ENCODE measurements at places on chromosomes 3 and 15.

DNA sequence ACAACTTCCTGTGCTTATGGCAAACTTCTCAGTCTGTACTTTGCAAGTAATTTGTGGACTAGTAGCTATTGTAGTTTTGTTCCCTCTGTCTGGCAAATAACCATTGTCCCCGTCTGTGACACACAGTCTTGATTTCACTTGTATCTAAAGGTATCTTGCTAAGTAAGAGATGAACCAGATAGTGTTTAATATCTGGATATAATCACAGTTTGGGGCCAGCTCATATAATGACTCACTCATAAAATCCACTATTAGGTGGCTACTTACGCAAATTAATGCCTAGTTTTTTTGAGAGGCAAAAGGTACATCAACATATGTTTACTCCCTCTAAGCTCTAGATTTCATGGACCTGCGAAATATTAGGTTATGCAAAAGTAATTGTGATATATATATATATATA, 30.4 kb downstream of the VGLL3 start:
- DNase-seq = no peak

DNA sequence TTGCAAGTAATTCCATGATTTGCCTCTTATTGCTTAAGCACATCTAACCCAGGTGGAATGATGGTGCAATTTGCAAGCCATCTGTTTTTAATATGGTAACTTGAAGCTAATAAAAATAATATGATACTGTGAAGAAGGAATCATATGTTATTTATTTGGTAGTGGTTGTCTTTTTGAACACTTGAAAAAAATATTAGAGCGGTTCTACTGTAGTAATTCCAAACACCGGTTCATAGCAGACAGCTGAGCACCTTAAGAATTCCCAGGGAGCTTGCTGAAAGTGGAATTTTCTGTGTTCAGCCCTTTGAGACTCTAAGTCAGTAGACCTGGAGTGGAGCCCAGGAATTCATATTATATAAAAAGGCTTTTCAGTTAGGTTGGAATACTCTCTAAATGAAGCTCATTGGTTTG, 687.4 kb downstream of the EDEM1 start:
- DNase-seq = no peak

DNA sequence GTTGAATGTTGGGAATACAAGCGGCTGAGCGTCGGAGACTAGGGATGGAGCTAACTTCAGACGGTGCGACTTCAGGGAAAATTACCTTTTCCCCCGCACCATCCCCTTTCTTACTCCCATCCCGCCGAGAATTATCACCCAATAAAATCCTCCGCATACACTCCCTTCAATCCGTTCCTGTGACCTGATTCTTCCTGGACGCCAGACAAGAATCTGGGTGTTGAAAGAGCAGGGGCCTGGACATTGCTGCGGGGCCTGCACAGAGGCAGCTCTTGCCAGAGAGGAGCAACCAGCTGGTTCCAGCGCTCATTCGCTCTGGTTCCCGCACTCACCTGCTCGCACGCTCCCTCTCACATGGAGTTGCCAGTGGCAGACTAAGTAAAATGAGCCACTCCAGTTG, 241.9 kb downstream of the ALCAM start:
- DNase-seq = no peak

- no peak for DNase-seq
These were observed 254.3 kb downstream of the TLE3 start for GRCh38 chr15:69843276-69843899.

DNA sequence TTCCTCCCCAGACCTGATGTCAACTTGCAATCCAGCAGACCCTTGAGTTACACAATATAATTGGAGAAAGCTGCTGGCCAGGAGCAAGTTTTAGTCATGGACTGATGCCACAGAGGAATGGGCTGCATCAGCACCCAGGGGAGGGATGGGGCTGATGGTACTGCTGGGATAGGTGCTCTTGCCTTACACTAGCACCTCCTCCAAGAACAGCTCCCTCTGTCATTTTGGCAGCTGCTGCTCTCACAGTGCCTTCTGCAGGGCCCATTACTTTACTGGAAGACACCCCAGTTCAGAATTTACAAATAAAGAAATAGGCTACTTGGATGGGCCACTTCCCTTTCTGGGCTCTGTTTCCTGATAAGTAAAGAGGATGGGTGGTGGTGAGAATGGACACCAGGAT, 85.3 kb upstream of the RORA start:
- DNase-seq = no peak

GRCh38 chr3:63864965-63865327, 1.3 kb downstream of the ATXN7 start:
- no peak for DNase-seq

DNA sequence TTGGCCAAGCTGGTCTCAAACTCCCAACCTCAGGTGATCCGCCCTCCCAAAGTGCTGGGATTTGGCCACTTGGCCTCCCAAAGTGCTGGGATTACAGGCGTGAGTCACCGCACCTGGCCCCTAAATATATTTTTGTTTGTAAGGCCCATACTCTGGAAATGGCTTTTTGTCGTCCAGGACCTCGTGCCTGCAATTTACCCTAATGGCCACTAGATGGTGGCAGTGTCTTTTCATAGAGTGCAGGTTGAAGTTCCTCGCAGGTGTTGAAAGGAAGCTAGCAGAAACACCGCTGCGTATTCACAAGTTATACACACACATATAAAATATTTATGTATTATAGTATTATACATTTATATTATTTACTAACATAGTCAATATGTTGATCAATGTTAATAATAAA, 97.2 kb downstream of the LRTM1 start:
- no peak for DNase-seq

DNA sequence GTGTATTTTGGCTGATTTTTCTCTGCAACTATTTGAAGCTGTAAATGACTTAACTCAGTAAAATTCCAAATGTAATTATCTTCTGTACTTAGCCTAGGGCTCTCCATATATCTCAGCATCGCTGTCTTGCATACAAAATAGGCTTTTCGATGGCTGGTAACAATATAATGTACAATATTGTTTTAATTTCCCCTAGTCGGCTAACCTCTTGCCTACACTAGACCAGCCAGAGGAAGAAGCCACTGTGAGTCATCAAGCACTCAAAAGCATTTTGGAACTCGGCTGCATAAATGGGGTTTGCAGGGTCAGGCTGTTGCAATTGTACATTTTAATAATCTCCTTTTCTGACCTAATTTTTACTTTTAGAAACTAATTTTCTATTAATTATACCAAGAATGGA, 583.8 kb downstream of the FOXP1 start:
- DNase-seq = no peak

GRCh38 chr3:38524141-38524739, 28.1 kb downstream of the EXOG start:
- DNase-seq = no peak

DNA sequence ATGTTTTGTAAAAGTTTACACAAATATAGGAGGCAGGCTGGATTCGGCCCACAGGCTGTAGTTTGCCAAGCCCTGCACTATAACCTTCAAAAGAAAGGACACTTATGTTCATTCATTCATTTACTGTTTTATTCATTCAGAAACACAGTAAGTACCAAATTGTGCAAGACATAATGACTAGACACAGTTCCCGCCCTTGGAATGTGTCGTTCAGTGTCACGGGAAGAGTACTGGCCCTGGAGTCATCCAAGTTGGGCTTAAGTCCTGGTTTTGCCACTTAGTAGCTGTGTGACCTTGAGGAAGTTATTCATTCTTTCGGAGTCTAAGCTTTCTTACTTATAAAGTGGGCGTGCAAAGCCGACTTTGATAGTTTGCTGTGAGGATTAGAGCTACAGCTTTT, 22.0 kb downstream of the COLQ start:
- DNase-seq = no peak

GRCh38 chr3:156964577-156964976, 138.4 kb downstream of the LEKR1 start:
- no peak for DNase-seq

DNA sequence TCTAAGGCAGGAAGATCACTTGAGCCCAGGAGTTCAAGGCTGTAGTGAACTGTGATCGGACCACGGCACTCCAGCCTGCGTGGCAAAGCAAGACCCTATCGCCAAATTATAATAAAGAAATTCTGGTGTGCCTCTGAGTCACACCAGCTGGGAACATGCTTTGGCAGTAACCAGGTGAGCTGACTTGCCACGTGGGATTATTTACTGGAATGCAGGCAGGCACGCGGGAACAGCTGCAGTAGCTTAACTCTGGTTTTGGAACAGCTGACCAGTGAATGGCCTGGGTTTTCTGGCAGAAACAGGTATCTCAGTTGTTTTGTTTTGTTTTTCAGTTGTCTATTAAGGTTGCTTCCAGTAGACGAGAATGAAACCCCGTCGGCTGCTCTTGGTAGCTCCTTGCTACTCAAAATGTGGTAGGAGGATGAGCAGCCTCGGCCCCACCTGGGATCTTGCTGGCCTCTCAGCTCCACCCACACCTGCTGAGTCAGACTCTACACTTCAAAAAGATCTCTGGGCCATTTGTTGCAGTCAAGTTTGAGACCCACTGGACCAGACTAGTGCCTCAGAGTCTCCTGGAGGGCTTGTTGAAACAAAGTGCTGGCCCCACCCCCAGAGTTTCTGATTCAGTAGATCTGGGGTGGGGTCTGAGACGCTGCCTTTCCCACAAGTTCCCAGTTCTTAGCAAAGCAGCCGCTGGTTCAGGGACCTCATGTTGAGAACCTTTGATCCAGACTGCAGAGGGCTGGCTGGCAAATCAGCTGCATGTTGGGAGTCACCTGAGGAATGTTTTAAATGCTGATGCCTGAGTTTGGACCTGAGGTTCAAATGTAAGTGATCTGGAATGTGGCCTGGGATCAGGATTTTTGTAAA, 26.6 kb downstream of the IDH2 start:
- DNase-seq = no peak

- DNase-seq = no peak
These were observed 30.4 kb downstream of the OXNAD1 start for GRCh38 chr3:16295298-16295890.

- no peak for DNase-seq
These were observed 228.0 kb upstream of the SLCO3A1 start for GRCh38 chr15:91625506-91625905.

All from stimulated activated CD8-positive, alpha-beta memory T cell treated with anti-CD3 and anti-CD28 coated beads, Interleukin-15, amount 100 ng/mL, for 4 hours (primary cell).